ENCODE measurements at places on chromosomes 6 and 20.

DNA sequence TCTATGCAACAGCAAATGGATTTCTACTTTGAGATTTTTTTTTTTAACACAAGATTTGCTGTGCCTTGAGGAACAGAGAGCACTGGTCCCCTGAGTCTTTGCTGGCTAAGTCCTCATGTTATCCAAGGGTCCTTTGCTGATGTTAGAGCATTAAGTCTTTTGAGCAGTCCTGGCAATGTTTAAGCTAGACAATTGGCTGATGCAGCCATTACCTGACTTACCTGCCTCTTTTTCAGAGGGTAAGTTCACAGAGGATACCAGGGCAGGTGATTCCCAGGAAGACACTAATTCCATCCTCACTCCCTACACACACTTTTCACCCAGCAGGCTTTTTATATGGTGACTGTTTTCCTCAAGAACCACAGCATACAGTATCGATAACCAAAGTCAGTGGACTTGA, 337.7 kb downstream of the HDGFL1 start:
- DNase-seq, result no peak

DNA sequence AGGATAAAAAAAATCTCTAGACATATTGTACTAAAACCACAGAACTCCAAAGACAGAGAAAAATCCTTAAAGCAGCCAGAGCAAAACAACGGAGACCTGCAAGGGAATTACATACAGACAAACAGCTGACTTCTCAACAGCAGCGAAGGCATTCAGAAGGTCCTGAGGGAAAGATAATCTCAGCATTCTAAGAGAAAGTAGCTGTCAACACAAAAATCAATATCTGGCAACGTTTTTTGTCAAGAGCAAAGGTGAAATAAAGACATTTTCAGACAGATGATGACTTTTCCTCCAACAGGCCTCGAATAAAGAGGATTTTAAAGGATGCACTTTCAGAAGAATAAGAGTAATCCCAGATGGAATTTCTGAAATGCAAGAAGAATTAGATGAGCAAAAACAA, 6.1 kb upstream of the SCGN start:
- no peak for DNase-seq

DNA sequence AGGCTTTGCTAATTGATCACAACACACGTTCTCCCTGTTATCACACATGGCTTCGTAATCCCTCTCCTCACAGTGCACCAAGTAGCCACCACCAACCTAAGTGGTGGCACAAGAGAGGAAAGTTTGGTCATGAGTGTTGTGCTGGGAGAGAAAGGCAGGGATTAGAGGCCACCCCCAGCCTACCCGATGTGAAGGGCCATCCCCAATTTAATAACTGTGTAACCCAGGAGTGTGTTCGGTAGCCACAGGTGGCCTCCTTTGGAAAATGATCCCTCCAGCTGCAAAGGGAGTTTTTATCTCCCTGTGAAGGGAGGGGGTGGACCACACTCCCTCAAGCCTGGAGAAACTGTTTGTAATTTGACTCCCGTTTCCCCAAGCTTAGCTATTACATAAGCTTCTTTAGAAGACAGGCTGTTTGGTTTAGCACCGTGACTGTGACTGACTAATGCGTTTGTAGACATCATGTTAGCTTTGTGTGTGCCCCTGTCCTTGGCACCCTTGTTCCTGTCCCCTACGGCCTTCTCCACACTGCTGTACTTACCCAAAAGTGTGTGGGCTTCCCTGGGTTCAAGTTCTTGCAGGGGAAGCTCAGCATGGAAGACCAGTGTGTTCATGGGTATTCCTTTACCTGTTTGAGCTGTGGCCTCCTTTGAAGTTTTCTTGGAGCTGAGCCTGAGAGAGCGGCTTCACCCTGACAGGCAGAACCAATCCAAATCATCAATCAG, 20.6 kb downstream of the PPP1R16B start:
- no peak for DNase-seq

- DNase-seq, result no peak
Observed at GRCh38 chr20:35280523-35280922, 2.6 kb upstream of the MMP24OS start.

DNA sequence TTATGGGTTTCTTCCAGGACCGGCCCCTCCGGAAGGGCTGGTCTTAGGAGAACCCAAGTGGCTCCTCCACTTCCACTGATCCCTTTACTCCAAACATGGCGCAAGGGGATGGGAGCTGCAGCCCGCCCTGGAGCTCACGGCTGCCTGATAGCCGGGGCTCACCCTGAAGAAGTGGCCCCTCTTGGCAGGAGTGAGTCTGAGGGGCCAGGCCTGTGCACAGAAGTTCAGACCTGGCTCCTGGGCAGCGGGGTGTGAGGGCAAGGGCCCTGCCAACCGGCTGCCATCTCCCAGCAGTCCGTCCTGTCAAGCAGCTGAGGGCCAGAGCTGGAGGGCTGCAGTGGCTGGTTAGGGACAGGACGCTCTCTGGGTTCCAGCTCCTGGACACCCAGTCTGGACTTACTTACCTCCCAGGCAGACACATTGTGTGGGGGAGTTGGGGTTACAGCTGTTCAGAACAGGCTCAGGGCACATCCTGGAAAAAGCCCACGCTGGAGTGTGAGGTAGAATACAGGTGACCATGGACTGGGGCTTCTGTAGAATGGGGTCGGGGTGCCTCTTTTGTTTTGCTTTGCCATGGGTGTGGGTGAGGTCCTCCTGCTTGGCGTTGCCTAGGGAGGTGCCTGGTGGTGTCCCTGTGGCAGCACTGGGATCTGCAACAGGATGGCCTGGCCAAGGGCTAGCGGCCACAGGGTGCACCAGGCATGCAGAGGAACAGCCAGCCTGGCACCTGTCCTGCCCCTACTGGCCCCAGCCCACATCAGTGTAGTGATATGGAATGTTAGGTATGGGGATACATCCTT, 88.4 kb downstream of the ASXL1 start:
- no peak for DNase-seq

DNA sequence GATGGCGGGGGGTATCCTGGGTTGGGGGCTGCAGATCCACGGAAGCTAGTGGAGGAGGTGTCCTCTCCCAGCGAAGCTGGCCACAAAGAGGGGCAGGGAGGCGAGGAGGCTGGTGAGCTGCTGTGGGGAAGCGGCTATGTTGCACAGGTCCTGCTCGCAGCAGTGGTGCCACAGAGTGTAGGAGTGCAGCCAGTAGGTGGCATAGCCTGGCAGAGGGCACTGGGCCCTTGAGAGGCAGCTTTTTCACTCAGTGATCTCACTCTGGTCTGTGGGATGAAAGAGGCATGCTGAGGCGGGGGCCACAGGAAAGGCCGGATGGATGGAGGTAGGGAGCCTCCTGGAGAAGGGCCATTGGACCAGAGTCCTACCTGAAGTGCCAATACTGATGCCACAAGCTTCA, 2.9 kb upstream of the LY6G6D start:
- DNase-seq, result no peak

- DNase-seq, result no peak
Observed at GRCh38 chr6:150176152-150176551, 33.3 kb downstream of the PPP1R14C start.

- peak; percentile 75 for DNase-seq
Observed at GRCh38 chr20:34215711-34216381, 25.4 kb upstream of the ASIP start.

DNA sequence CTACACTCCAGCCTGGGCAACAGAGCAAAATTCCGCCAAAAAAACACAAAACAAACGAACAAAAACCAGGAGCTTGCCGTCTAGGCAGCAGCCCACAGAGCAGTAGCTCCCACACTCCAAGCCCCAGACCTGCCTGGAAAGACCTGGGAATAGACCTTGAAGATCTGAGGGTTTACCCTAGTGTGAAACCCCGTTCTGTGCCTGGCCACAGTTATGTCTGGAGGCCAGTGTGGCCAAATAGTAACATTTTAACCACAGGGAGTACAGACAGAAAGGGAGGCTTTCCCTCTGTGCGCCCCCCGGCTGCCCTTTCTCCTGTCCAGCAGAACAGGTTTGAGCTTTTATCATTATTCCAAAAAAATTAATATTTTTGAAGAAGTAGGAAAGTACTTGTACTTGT, 172.4 kb downstream of the QKI start:
- DNase-seq, result no peak

DNA sequence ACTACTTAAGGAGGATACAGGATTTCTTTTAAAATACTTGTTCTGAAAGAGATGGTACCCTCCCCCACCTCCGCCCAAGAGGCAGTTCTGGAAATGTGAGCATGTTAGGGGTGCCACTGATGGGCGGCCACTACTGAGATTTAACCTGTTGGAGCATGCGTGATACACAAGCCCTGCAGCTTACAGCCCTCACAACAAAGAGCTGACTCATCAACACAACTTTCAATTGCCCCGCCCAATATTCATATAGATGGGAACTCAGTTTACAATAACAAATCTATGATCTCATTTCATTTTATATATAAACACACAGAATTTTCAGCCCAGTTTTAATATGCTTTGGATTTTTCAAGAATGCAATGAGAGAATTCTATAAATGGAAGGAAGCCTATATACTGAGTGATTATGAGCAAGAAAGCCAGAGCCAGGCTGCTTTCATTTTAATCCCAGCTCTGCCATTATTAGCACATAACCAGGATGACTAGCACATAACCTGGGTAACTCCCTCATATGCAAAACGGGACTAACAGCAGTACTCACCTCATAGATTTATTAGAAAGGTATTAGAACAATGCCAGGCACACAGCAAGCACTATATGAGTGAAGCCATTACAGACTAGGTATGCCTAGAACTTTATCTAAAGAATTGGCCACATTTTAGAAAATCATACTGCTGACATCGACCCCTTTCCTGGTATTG, 45.6 kb upstream of the IPCEF1 start:
- DNase-seq, result no peak

DNA sequence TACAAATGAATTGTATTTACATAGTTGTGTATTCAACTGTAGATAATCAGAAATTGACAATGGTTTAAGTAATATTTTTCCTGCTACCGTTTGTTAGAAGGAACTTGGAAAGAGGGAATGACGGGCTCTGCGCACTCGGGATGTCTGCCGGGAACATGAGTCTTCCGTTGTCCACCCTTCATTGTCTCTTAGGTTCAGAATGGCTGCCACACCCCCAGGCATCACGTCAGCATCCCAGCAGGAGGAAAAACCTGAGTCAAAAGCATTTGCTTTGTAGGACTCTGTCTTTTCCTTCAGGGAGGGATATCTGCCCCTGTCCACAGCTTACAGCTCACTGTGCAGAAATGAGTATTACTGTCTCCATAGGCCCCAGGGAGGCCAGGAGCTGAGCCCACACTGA, 331.2 kb downstream of the THBS2 start:
- no peak for DNase-seq

DNA sequence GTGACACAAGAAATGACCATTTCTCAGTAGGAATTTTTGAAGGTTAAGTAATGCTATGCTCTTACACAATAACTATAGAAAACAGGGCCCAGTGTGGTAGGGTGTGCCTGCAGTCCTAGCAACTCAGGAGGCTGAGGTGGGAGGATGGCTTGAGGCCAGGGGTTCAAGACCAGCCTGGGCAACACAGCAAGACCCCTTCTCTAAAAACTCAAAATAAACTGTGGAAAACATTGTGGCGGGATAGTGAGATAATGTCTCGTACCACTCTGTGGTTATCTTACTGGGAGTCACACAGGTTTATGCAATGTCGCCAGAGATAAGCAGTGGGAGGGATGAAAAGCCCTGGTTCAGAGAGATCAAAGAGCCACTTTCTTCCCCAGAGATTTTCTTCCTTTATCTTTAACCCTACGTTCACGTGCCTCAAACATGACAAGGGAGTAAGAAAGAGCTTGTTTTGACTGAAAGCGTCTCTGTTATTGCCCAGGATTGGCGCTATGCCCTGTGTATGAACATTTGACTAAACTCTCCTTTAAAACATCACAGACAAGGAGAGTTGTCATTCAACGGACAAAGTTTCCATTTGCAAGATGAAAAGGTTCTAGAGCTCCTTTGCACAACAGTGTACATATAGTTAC, 13.9 kb downstream of the GCM1 start:
- no peak for DNase-seq

DNA sequence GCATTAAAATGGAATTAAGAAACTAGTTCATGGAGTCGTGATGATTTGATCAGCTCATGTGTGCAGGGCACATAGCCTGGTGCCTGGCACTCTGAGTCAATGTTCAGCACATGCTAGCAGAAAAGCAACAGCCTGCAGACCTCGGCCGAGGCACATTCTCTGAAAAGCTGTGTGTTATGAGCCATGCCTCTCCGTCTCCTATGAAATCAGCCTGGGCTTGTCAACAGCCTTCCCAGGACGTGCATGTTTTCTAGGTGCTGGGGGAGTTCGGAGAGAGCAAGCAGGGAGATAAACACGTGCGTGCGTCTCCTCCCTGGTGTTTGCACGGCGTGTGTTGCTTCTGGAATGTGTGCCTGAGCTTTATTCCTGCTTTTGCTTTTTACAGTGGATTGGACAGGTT, 207.8 kb upstream of the KCNG1 start:
- DNase-seq, result no peak

GRCh38 chr20:46784436-46785127, 75.1 kb downstream of the SLC2A10 start:
- DNase-seq, result no peak

DNA sequence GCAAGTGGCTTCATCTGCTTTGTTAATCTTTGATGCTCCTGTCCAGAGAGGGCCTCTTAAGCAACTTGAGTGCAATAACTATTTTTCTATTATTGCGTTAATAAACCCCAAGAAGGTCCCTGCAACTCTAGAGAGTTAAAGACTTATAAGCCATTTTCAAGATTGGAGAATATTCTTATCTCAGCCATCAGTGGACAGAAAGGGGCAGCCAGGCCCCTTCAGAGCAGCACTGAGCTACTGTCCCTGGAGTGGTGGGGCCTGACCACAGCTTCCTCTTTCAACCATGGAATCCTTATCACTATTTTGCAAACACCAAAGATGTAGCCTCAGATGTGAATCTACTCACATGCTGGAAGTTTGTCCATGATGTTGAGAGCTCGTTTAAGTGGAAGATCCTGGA, 2.8 kb upstream of the MAS1L start:
- no peak for DNase-seq

DNA sequence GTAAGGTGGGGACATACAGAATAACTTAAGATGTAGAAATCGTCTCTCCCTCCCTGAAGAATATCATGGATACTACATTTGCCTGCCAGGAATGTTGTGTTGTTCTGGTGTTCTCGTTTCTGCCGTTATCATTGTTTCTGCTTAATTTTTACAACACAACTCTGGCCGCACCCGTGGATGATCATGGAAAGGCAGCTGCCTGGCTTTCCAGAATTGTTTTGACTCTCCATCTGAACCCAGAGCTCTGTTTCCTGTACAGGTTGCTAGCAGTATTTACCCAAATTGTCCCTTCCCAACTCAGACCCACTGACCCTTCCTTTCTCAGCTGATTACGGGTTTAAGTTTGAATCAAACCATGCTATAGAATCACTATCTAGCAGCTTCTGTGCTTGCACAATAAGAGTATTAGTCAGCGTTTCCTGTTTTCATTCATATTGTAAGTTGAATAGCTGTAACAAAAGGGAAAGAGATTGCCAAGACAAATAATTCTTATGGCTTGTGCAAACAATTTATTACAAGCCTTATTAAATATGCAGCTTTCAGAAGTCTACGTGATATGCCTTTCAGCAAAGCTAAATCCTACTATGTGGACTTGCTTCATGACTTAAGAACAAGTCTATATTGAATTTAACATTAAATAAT, 139.0 kb downstream of the MTHFD1L start:
- no peak for DNase-seq

DNA sequence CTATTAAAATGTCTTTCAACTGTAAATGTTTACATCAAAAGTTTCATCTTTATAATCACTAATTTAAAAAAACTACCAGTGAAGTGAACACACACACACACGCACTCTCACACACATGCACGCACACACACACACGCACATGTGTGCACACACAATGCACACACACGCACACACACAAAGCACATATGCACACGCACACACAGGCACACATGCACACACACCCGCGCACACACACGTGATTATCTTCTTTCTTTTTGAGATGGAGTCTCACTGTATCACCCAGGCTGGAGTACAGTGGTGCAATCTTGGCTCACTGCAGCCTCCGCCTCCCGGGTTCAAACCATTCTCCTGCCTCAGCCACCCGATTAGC, 80.0 kb upstream of the FRMD1 start:
- no peak for DNase-seq

Data from activated CD4-positive, alpha-beta T cell treated with anti-CD3 and anti-CD28 coated beads for 48 hours (primary cell).